Dermis blood vessel endothelial cell (primary cell): ENCODE measurements at places on chromosomes 3 and 15. TPM values are rescaled to one million over a fixed set of nuclear protein-coding genes. Genes with fewer than 3 reads are reported as not detected.

Gene NPAP1
- total RNA-seq: not detected in 2 replicates

Gene STX19
- not detected in 2 replicates for total RNA-seq

Gene CADM2
- not detected in 2 replicates for total RNA-seq

Gene CYP11A1
- total RNA-seq: not detected in 2 replicates

Gene SPSB4
- 0.05 TPM in 1 of 2 replicates, not detected in the other for total RNA-seq

Gene TRAT1
- not detected in 2 replicates for total RNA-seq

Gene SLC25A26
- total RNA-seq: 17.5 and 20.8 TPM in 2 replicates

Gene GPR149
- total RNA-seq: not detected in 2 replicates

Gene IL16
- 2.6 and 3.6 TPM in 2 replicates for total RNA-seq

Gene PP2D1
- not detected in 2 replicates for total RNA-seq

Gene DENND6A
- total RNA-seq: 29.3 and 35.6 TPM in 2 replicates

Gene CHST14
- total RNA-seq: 11.7 and 19.7 TPM in 2 replicates

Gene LSM3
- total RNA-seq: 8.1 and 10.2 TPM in 2 replicates

Gene LSAMP
- total RNA-seq: not detected in 2 replicates

Gene IL1RAP
- 3.5 and 6.3 TPM in 2 replicates for total RNA-seq

Gene MASP1
- 0.68 and 2.3 TPM in 2 replicates for total RNA-seq

Gene ZCWPW2
- 0.19 TPM in 1 of 2 replicates, not detected in the other for total RNA-seq

Gene ACTRT3
- total RNA-seq: 3.6 and 4.7 TPM in 2 replicates

Gene GPR27
- total RNA-seq: not detected in 2 replicates

Gene TMEM115
- 60.3 and 61.6 TPM in 2 replicates for total RNA-seq

Gene NR1I2
- under 0.01 TPM in 1 of 2 replicates, not detected in the other for total RNA-seq

Gene UROC1
- total RNA-seq: 0.19 TPM in 1 of 2 replicates, not detected in the other

Gene KLF15
- total RNA-seq: 4.0 and 5.6 TPM in 2 replicates

Gene SV2B
- total RNA-seq: 0.56 and 2.6 TPM in 2 replicates

Gene GOLGA8J
- total RNA-seq: 0.17 TPM in 1 of 2 replicates, not detected in the other

Gene CX3CR1
- not detected in 2 replicates for total RNA-seq

Gene ZNF621
- 11.9 and 13.7 TPM in 2 replicates for total RNA-seq

Gene TRH
- total RNA-seq: not detected in 2 replicates

Gene ISG20
- total RNA-seq: 22.2 and 49.4 TPM in 2 replicates

Gene BCHE
- total RNA-seq: 11.6 and 20.4 TPM in 2 replicates

Gene CPNE9
- total RNA-seq: not detected in 2 replicates

Gene NRG4
- 0.05 TPM in 1 of 2 replicates, not detected in the other for total RNA-seq

Gene CLDN11
- total RNA-seq: 103 and 515 TPM in 2 replicates

Gene CCDC13
- total RNA-seq: 0.28 and 1.0 TPM in 2 replicates

Gene THUMPD3
- 23.5 and 30.9 TPM in 2 replicates for total RNA-seq

Gene APOD
- 16.2 and 27.1 TPM in 2 replicates for total RNA-seq

Gene ATP13A4
- total RNA-seq: 0.05 TPM in 1 of 2 replicates, not detected in the other

Gene MST1R
- total RNA-seq: 0.34 and 0.65 TPM in 2 replicates

Gene FAM107A
- total RNA-seq: 2.9 and 9.3 TPM in 2 replicates

Gene TADA3
- 39.5 and 60.6 TPM in 2 replicates for total RNA-seq

Gene IMPG2
- 0.37 and 0.85 TPM in 2 replicates for total RNA-seq

Gene PLSCR1
- 102 and 131 TPM in 2 replicates for total RNA-seq

Gene CACNA2D2
- not detected in 2 replicates for total RNA-seq

Gene AHSG
- total RNA-seq: 0.05 TPM in 1 of 2 replicates, not detected in the other

Gene GSK3B
- total RNA-seq: 48.0 and 65.3 TPM in 2 replicates

Gene SPATA12
- total RNA-seq: 0.17 and 0.33 TPM in 2 replicates

Gene A4GNT
- not detected in 2 replicates for total RNA-seq

Gene GABRR3
- total RNA-seq: not detected in 2 replicates

Gene AADACL2
- total RNA-seq: not detected in 2 replicates

Gene CFAP100
- total RNA-seq: not detected in 2 replicates

Gene FBXL22
- total RNA-seq: 0.09 TPM in 1 of 2 replicates, not detected in the other

Gene SERPINI2
- not detected in 2 replicates for total RNA-seq

Gene NDUFAF3
- 66.4 and 74.0 TPM in 2 replicates for total RNA-seq

Gene OR4F6
- total RNA-seq: not detected in 2 replicates

Gene CHDH
- 0.23 and 1.0 TPM in 2 replicates for total RNA-seq
